NCI-H1105 (cell line): ENCODE measurements at places on chromosomes 11 and 22.
A peak's percentile ranks its signal among the peaks of the same experiment; 100 is the strongest.

DNA sequence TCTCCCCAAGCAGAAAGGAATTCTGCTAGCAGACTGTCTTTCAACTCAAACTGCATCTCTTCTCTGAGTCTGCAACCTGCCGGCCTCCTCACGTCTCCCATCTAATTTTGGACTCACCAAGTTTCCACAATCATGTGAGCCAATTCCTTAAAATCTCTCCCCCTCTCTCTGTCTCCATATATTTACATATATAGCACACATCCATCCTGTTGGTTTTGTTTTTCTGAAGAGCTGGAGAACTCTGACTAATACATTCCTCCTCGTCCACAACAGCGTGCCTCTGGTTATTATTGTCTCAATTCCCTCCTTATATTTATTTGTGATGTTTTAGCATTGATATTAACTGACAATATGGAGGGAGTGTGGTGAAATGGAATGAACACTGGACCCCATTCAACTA, 29.6 kb upstream of the FJX1 start:
- DNase-seq, result no peak

GRCh38 chr22:24427500-24428164, at the start of gene ADORA2A:
Gene ADORA2A, plus strand, starts transcription at chr22:24427599. Its CDS starts 5,806 bp downstream, at chr22:24433405.
- no peak for DNase-seq

DNA sequence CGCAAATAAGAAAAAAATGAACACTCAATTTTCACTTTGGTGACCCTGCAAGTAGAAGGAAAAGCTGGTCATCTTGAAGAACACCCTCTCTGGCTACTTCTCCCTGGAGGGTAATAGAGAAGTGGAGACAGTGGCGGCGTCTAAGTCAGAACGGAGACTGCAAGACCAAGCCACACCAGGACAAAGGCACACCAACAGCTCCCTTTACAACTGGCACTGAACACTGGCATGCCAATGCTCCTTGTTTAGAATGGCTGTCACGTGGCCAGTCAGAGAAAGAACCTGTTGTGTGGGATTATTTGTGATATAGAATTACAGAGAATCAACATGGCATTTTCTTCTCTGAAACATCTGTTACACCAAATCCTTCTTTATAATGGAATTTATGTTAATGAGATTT, 61.3 kb upstream of the YPEL1 start:
- DNase-seq, result no peak

GRCh38 chr22:46596819-46597218, 23.4 kb upstream of the GRAMD4 start:
- peak; percentile 60 for DNase-seq

DNA sequence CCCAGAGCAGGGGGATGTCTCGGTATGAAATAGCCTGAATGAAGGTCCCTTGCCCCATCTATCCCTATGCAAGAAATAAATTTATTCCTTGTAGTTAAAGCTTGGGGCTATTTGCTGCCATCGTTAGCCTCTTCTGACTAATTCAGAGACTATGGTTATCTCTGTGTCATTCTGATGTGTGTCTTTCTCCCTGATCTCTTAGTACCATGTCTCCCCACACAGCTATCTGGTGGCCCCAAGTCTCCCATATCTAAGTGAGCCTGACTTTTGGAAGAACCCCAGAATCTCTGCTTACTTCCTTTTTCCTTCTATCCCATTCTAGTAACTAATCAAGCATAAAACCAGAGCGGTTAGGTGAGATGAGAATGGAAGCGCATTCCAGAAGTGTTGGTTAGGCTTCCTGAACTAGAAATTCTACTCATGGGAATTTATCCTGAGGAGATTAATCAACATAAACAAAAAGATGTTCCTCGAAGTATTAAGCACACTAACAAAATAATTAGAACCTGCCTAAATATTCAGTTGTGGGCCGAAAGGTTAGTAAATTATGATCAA, 71.4 kb upstream of the BMAL1 start:
- DNase-seq, result no peak

- DNase-seq, result no peak
Observed at GRCh38 chr22:36901411-36902142, 11.9 kb upstream of the CSF2RB start.

DNA sequence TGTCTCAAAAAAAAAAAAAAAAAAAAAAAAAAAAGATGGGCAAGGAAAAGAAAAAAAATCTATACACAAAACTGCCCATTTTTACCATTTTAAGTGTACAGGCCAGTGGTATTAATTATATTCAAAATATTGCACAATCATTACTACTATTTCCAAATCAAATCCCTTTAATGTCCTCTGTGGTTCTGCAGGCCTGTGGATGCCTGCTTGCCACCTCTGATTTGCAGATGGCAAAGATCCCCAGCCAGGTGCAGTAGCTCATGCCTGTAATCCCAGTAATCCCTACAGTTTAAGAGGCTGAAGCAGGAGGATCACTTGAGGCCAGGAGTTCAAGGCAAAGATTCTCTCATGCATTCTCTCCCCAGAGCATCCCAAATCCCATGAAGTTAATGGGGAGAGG, 20.2 kb downstream of the RFPL1 start:
- no peak for DNase-seq
